SJCRH30 (cell line): ENCODE measurements at places on chromosomes 12 and 14. TPM values are rescaled to one million over a fixed set of nuclear protein-coding genes. Genes with fewer than 3 reads are reported as not detected.

DNA sequence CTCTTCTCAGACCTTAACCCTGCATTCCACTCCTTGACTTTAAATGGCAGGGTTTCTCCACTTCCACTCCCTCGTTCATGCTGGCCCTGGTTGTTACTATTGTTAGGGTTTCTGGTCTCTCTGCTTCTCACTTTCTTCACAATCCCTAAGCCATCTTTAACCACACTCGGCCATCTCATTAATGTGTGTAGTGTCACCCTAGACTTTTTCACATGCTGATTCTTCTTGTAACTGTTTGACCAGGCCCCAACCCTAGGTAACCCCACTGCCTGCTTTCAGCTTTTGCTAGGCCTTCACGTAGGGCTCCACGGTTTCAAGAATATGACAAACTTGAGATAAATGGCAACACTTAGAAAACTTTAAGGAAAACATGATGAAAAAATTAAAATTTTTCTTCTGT lies 195.1 kb downstream of the IPO8 start:
- H3K4me1 ChIP-seq = no peaks in the 10 kb centered on the region
- no peak for DNase-seq
- no peaks in the 10 kb centered on the region for H3K27me3 ChIP-seq
- H3K36me3 ChIP-seq = no peaks in the 10 kb centered on the region

GRCh38 chr12:63276537-63277365 lies 125.8 kb upstream of the AVPR1A start:
- no peaks in the 10 kb centered on the region for H3K36me3 ChIP-seq
- no peak overlapping the region for H3K27ac ChIP-seq
- H3K27me3 ChIP-seq = peaks cover under 1% of the 10 kb centered on the region; the same call in 1 of the 2 replicates
- DNase-seq = peak; percentile 70
- H3K4me1 ChIP-seq = no peaks in the 10 kb centered on the region

GRCh38 chr12:71162832-71163763 lies 5.3 kb upstream of the TSPAN8 start:
- H3K4me3 ChIP-seq = no peak overlapping the region
- peaks cover 3% of the 10 kb centered on the region; the same call in 1 of the 2 replicates for H3K4me1 ChIP-seq
- no peak overlapping the region for H3K27ac ChIP-seq
- DNase-seq = no peak
- H3K27me3 ChIP-seq = no peaks in the 10 kb centered on the region
- H3K36me3 ChIP-seq = no peaks in the 10 kb centered on the region

Gene PLEKHD1
- 0.28 and 0.30 TPM in 2 replicates for total RNA-seq

Gene CACNA1C
- total RNA-seq = not detected in 2 replicates
